ENCODE measurements at places on chromosomes 7 and 10. TPM values are rescaled to one million over a fixed set of nuclear protein-coding genes. Genes with fewer than 3 reads are reported as not detected.

DNA sequence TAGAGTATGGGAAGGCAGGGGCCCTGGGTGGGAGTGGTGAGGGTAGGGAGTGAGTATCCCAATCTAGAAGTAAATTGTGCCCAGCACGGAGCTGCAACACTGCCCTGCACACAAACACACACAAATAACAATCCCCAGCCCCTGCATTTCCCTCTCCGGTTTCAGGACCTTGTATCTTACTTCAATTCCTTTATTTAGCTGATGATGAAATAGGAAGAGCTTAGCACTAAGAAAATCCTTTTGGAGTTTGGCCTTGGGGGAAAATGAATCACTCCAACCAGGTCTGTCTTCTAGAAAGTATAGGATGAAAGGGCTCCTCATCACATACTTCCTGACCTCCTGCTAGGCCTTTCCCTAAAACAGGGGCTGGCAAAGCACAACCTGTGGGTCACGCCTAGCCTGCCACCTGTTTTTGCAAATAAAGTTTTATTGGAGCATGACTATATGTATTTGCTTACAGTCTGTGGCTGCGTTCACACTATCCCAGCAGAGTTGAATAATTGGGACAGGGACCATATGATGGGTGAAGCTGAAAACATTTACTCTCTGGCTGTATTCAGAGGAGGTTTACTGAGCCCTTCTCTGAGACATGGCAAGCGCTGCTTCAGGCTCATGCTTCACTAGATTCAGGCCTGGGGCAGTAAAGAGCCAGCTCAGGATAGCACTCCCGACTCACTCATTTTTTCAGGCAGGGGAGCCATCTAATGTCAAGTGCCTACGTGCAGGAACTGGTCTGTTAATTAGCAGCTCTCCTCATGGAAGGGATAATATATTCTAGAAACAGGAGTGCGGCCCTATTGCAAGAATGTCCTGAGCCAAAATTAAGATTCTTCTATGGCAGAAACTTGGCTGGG lies 111.0 kb downstream of the EGFR start:
- no peak for DNase-seq

DNA sequence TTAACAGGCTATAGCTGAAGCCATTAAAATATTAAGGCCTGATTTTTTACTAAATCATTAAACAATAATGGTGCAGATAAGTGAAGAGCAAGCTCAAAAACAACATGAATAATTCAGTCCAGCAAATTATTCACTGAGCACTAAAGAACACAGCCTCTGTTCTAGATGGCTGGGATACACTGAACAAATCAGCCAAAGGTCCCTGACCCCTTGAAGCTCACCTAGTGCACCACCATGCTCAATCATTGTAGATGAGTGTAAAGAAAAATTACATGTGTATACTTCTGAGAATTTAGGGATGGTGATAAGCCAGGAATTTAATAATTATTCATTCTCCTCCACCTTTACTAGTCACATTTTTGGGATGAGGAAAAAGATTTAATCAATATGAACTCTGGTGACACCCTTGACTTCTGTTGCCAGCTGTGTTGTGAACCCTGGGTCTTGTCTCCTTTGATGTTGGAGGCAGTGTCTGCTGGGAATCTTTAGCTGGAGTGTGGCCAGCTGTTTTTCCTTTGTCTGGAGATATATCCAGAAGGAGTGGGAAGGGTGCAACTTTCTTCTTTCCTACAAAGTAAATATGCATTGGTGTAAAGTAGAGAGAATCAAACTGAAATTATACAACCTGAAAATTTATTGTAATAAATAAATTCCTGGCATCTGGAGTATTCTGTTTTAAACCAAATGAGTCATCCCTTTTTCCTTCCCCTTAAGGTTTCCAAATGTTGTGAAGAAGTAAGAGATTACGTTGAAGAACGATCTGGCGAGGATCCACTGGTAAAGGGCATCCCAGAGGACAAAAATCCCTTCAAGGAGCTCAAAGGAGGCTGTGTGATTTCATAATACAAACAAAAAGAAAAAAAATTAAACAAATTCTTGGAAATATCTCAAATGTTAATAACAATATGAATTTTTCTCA lies 4.0 kb downstream of the GNGT1 start:
- no peak for DNase-seq

DNA sequence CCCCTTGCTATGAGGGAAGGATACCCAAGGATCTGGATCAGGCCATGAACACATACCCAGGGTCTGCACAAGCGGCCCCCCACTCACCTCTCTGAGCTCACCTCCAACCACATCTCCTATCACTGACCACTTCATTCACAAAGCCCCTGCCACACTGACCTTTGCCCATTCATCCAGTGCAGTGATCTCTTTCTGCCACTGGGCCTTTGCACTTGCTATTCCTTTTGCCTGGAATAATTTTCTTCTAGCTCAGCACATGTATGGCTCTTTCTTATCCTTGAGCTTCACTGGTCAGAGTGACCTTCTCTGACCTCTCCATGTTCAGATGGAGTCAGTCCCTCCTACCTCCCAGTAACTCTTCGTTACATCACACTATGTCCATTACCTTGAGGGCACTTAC lies 48.3 kb downstream of the ADRA2A start:
- no peak for DNase-seq

- no peak for DNase-seq
These were observed 68.5 kb upstream of the ADGRA1 start for GRCh38 chr10:133019191-133019590.

- no peak for DNase-seq
These were observed 51.0 kb upstream of the MSMB start for GRCh38 chr10:46096909-46097575.

GRCh38 chr7:116315293-116315692 lies 105.0 kb downstream of the TES start:
- DNase-seq = no peak

GRCh38 chr10:31133792-31134310 lies 102.2 kb upstream of the ZNF438 start:
- DNase-seq = peak; percentile 52

DNA sequence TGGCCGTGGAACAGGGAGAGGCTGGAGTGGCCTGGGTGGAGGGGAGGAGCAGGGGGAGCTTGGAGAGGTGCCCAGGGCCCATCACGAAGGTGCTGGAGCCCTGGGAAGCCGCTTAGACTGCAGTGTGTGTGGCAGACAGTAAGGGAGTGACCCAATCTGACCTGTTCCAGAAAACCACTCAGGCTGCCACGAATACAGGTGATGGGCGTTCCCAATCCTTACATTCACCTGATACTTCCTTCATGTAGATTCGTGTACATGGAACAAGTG lies 161.7 kb downstream of the SVIL start:
- DNase-seq = no peak

DNA sequence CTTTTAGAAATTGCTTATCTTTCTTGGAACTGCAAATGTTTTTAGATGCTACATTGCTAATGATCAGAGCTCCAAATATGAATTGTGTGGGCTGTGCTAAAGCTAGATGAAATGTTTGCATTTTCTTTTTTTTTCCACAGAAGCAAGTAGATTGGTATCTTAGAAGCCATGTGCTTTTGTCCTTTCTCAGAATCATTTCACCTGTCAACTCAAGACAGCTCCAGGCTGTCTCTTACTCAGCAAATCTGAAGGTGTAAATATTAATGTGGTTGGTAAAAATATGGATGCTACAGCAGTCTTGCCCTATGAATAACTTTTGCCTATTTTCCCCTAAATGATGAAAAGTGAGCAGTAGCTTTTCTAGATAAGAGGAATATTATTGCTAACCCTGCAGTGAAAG lies 41.2 kb downstream of the AP3M1 start:
- DNase-seq = no peak

- no peak for DNase-seq
These were observed 6.3 kb upstream of the UNCX start for GRCh38 chr7:1226186-1226901.

- no peak for DNase-seq
These were observed 1.4 kb downstream of the PPP1R17 start for GRCh38 chr7:31688372-31688771.

The MOGAT3 gene
- total RNA-seq = not detected

The DENND2A gene
- total RNA-seq = not detected

The GLRX3 gene
- total RNA-seq = 145 TPM

All from activated T-helper 2 cell treated with anti-CD3 and anti-CD28 coated beads, Interferon-gamma antibody, Interleukin-2, Interleukin-4, amounts not matched to agents 10 μg/mL and 5 μg/mL and 100 μg/mL, durations not matched to agents 14 hours and 24 hours and 36 hours (primary cell).